ENCODE measurements at places on chromosomes 4 and X. TPM values are rescaled to one million over a fixed set of nuclear protein-coding genes. Genes with fewer than 3 reads are reported as not detected.

The FUNDC2 gene
- total RNA-seq, result 59.7 TPM

The PAGE5 gene
- total RNA-seq, result 1.4 TPM

The VCX3B gene
- not detected for total RNA-seq

The CC2D2A gene
- 23.2 TPM for total RNA-seq

The ARHGAP36 gene
- not detected for total RNA-seq

The GPRIN3 gene
- under 0.01 TPM for total RNA-seq

The GLOD5 gene
- total RNA-seq, result not detected

The TCEAL6 gene
- not detected for total RNA-seq

The SCML2 gene
- 0.71 TPM for total RNA-seq

The UCHL1 gene
- total RNA-seq, result 500 TPM

The FAAH2 gene
- total RNA-seq, result 0.28 TPM

The NKX6-1 gene
- not detected for total RNA-seq

The VGLL1 gene
- not detected for total RNA-seq

The MAGEC1 gene
- under 0.01 TPM for total RNA-seq

The TMEM255A gene
- total RNA-seq, result not detected

The TAB3 gene
- 4.5 TPM for total RNA-seq

The NAP1L2 gene
- 1.1 TPM for total RNA-seq

The RCHY1 gene
- total RNA-seq, result 30.3 TPM

The PPP4R3C gene
- total RNA-seq, result not detected

The BST1 gene
- total RNA-seq, result 19.9 TPM

The TECRL gene
- total RNA-seq, result not detected

The LRCH2 gene
- total RNA-seq, result 14.2 TPM

The GABRG1 gene
- total RNA-seq, result not detected

The CT83 gene
- not detected for total RNA-seq

The FGFBP1 gene
- not detected for total RNA-seq

The CCKAR gene
- 0.57 TPM for total RNA-seq

The SERPINA7 gene
- not detected for total RNA-seq

The H2BW2 gene
- total RNA-seq, result not detected

Data from smooth muscle cell of bladder (primary cell).